ENCODE measurements at places on chromosomes 2 and 18. TPM values are rescaled to one million over a fixed set of nuclear protein-coding genes. Genes with fewer than 3 reads are reported as not detected.

RNASEH1 gene
- 39.0 TPM for total RNA-seq

TWIST2 gene
- 13.6 TPM for total RNA-seq

AQP12B gene
- not detected for total RNA-seq

IGFBP5 gene
- 0.82 TPM for total RNA-seq

TPO gene
- 0.12 TPM for total RNA-seq

SERPINB5 gene
- total RNA-seq, result 64.9 TPM

ST8SIA3 gene
- not detected for total RNA-seq

DUSP19 gene
- 3.5 TPM for total RNA-seq

Measured in NCI-H460 (cell line).